ENCODE measurements at places on chromosomes 2 and 18.

DNA sequence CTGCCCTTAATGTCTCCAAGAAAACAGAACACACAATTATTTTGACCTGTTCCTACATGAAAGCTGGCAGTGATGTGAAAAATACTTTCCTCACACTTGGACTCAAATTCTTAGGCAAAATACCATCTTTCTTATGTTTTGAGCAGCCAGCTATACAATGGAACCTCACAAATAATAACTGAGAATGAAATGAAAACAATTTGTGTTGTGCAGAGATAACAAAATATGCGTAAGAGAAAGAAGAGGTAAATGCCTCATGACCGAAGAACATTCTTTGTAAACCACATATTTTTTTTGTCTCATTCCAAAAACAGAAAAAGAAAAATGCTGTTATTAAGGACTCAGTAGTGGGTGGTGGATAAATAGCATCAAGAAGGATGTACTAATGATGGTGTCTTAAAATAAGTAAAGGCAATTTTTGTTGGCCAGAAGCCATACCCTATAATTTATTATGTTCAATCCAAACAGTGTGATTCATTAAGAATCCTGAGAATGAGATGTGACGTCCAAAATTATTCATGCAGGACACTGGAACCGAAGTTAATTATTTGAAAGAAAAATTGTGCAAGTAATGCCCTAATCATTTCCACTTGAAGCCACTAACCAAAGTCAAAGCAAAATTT, 193.0 kb upstream of the NETO1 start:
- no peak for DNase-seq

GRCh38 chr2:27086724-27087593, at the start of gene KHK:
Gene KHK (plus strand): TSS chr2:27086772. CDS start chr2:27087260, 488 bp downstream.
- no peak for DNase-seq

- no peak for DNase-seq
Measured at GRCh38 chr2:96549967-96550786, 13.6 kb downstream of the ARID5A start.

DNA sequence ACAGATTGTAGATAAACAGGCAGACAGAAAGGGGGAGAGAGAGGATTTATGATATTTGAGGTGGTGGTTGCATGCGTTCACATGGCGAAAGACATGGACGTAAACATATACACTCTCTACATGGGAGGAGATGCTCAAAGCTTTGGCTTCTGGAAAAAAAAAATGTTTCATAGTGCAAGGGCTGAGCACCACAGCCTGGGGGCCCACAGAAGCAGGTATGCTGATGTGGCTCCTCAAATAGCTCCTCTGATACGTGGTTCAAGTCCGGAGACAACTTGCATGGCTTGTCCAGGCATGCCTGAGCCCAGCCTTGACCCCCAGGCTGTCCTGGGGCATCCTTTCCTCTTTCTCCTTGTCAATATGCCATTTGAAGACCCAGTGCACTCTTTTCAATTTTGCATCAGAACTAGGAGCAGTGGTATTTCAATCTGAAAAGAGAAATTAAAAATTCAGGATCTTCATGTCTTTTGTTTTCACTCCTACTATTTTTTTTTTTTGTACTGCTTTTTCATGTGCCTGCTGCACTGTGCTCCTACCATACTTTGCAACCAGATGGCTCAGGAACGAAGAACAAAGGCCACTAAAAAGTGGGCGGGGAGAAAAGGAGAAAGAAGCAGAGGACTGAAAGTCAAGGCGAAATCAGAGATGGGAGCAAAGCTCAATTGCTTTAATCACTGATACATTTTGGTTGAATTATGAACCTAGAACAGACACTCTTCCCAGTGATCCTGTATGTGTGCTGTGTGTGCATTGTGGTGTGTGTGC, 495.7 kb upstream of the TCF4 start:
- no peak for DNase-seq

GRCh38 chr2:161426922-161427663, 11.0 kb downstream of the TBR1 start:
- DNase-seq = no peak

- no peak for DNase-seq
Measured at GRCh38 chr2:199743415-199744120, 107.4 kb downstream of the FTCDNL1 start.

GRCh38 chr2:29786361-29786760, 135.0 kb downstream of the ALK start:
- no peak for DNase-seq

GRCh38 chr2:70084973-70085710, 2.1 kb upstream of the PCBP1 start:
- no peak for DNase-seq

- no peak for DNase-seq
Measured at GRCh38 chr2:48397846-48398245, 132.1 kb upstream of the STON1 start.

GRCh38 chr2:240325016-240326007, 110.2 kb upstream of the GPC1 start:
- peak; percentile 24 for DNase-seq

GRCh38 chr2:197171582-197171981, 139.0 kb downstream of the ANKRD44 start:
- no peak for DNase-seq

- no peak for DNase-seq
Measured at GRCh38 chr2:73997813-73998212, 13.1 kb downstream of the TET3 start.

DNA sequence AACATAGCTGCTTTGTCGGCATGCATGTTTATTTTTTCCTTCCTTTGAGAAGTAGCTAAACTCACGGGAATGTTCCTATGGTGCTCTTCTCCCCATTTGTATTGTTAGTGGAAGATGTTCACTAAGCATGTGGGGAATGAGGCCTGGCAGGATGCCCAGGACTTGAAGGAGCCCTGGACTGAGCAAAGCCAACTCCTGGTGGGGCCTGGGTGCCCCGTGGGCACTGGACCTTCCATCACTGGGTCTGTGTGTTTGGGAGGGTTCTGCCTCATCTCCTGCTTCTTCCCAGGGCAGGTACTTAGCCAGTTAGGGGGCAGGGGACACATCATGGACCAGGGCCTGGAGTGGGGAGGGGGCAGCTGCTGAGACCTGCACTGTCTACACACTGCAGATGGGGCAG, 49.3 kb downstream of the ACAA2 start:
- DNase-seq = no peak

DNA sequence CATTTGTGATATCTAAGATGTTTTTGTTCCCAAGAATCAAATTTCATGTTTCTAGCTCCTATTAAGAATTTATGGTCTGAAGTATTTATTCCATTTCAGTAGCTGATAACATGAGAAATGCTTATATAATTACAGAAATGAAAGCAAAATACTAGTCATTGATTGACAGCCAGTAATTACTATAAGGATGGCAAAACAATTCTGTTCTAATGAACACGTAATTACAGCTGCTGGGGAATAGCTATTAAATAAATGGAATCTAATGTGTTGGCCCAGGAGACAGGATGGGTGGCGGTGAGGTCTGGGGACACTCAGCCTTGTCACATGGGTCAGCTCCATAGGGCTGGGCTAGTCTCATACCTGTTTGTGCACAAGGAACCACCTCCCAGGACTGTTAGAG, 263.5 kb downstream of the FHOD3 start:
- DNase-seq = no peak

DNA sequence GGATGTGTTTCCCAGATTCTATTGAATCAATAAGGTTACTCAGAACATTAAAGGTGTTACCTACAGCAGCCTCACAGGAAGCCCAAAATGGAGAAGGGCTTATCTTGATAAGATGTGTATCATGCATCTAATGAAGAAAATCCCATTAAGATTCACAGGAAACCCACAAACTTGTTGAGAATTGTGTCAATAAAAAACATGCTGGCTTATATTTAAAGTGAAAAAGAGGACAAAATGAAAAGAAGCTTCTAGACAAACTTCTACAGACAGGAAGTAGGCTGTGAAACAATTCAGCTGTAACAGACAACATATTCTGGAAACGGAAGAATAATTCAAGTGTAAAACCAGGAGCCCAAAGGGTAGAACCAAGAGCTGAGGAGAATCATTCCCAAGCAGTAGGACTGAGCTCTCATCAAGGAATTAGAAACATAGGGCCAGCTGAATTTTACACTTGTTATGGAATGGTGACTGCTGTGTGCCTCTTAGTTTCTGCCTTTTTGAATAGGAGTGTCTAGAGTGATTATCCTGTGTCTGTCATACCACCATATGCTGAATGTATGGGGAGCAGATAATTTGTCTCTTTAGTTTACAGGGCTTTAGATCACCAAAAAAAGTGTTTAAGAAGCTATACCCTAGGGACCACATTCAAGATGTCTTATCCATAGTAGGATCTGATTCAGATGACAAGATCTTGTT, 9.6 kb downstream of the IMMT start:
- DNase-seq = no peak

- DNase-seq = no peak
Measured at GRCh38 chr2:124646166-124646815, 621.2 kb downstream of the CNTNAP5 start.

- DNase-seq = no peak
Measured at GRCh38 chr2:42010743-42011298, 37.0 kb upstream of the PKDCC start.

DNA sequence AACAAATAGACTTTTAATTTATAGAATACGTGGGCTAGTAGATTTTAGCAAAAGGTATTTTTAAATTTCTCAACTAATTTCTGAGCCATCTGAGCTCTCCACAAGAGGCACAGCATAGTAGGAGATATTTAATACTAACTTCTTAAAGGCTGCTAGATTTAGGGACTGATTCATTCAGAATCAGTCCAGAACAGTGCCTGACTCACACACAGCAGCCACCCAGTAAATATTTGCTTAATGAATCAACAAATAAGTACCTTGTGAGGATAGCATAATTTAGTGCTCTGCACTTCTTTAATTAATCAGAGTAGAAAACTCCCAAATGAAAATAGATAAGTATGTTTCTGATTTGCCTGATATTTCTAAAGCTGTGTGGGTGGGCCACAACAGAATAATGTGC, 35.6 kb upstream of the SYT4 start:
- no peak for DNase-seq

DNA sequence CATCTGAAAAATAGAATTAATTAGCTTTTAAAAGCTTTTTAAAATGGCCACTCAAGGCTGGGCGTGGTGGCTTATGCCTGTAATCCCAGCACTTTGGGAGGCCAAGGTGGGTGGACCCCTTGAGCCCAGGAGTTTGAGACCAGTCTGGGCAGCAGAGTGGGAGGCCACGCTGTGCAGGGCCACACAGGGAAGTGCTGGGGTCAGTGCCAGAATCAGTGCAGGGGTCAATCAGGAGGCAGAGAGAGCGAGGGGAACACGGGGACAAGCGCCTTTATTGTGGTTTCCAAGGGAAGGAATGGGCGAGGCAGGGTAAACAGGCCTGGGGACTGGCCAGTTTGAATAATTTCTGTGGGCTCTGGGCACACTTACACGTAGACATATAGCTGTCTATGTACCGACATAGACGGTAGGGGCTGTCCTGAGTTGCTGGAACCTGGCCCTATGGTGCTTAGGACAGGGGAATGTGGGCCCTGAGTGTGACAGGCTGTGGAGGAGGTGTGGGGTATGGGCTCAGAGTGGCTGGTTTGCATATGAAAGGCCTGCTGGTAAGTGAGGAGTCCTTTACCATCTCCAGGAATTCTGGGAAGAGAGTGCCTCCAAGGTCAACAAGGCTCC, 42.9 kb downstream of the DYSF start:
- no peak for DNase-seq

DNA sequence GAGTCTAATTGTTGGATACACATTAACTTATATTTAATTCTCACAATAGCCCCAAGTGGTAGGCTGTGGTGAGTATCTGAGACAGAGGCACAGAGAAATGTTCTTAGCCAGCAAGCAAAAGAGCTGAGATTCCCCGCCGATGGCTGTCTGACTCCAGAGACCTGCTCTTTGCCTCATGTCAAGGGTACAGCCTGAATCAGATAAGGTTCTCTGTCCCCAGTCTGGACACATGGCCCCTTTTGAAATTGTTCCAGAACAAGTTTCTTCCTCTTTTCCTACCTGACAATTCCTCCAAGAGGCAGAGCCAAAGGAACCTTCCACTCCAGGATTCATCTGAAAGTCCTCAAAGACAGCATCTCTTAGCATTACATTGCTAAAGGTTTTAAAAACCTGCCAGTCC, 512.9 kb upstream of the TNP1 start:
- no peak for DNase-seq

DNA sequence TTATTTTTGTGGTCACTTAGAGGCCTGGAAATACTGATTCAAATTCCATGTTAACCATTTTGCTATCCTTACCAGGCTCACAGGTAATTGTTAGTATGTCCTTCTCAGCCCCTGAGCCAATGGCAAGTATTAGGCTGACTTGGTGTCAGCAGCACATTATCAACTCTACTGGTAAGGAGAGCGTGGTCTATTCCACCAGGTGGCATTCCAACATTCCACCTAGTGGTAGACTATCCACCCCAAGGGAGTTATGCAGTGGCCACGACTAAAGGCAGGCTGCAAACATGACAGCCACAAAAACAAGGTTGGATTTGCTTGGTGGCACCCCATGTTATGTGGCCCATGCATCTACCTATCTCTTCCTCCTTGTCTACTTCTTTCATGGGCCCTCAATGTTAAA, 31.8 kb upstream of the GCC2 start:
- DNase-seq = no peak

DNA sequence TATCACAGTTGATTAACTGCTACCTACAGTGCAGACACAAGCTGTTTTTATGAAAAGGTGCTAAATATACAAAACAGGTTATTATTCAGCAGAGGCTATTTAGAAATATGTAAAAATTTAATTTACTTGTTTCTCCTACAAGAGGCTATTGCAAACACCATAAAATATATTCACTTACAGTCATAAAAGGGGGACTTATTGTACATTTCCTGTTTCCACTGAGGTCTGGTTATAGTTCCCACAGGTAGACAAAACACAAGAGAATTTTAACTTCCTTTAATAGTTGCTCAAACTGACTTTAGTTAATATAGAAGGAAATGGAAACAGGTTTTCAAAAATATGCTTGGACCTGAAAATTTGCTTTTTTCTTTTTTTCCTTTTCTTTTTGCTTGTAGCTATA, 40.0 kb upstream of the FRZB start:
- DNase-seq = no peak

- DNase-seq = no peak
Measured at GRCh38 chr2:35462226-35462998, 893.2 kb upstream of the CRIM1 start.

GRCh38 chr2:231985823-231986261, 24.3 kb downstream of the DIS3L2 start:
- no peak for DNase-seq

- no peak for DNase-seq
Measured at GRCh38 chr2:127398239-127398590, 10.4 kb upstream of the MAP3K2 start.

GRCh38 chr2:11094021-11094810, 61.1 kb upstream of the SLC66A3 start:
- no peak for DNase-seq

GRCh38 chr2:183666031-183666430, 541.8 kb downstream of the NUP35 start:
- DNase-seq = no peak

GRCh38 chr2:205133544-205133943, 548.8 kb upstream of the NRP2 start:
- DNase-seq = no peak

All from hypothalamus (tissue), 51 donors.